ENCODE measurements at places on chromosomes 16 and 17.

- no peak for DNase-seq
Measured at GRCh38 chr17:48641541-48642058, 15.4 kb upstream of the HOXB9 start.

- no peak for DNase-seq
Measured at GRCh38 chr17:14919631-14920213, 345.4 kb downstream of the PMP22 start.

GRCh38 chr16:11263737-11264136 lies 5.4 kb downstream of the TNP2 start:
- peak; percentile 45 for DNase-seq

- no peak for DNase-seq
Measured at GRCh38 chr16:49817754-49818507, 38.0 kb downstream of the ZNF423 start.

DNA sequence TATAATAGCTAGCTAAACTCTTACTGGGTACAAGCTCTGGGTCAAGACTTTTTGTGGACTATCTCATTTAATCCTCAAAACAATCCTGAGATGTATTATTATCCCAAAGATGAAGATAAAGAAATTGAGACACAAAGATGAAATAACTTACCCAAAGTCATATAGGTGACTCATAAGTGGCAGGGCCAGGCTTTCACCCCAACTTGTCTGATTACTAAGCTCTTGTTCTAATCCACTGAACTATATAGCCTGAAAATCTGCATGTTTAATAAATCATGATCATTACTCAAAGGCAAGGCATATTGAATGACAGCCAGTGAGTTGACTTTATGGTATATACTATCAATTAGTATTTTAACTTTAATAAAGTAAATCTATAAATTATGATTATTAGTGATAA lies 77.4 kb downstream of the SKAP1 start:
- DNase-seq = no peak

GRCh38 chr16:9323170-9323569 lies 231.7 kb downstream of the HAPSTR1 start:
- DNase-seq = no peak

DNA sequence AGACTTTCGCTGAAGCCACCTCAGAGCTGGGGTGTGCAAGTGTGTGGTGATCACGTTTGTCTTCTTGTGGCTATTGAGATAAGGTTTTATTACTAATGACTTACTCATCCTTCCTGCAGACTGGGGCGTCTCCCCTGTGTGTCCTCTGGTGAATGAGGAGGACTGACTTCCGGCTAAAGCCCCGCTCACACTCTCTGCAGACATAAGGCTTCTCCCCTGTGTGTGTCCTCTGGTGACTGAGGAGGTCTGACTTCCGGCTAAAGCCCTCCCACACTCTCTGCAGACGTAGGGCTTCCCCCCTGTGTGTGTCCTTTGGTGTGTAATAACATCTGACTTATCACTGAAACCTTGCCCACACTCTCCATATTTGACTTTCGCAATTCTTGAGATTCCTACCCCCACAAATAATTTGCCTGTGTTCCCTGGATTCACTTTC lies 19.4 kb downstream of the PRDM7 start:
- DNase-seq = no peak

GRCh38 chr16:55605754-55606336 lies 39.4 kb downstream of the CAPNS2 start:
- no peak for DNase-seq

GRCh38 chr16:73050201-73051099 lies 2.5 kb upstream of the ZFHX3 start:
- DNase-seq = no peak

DNA sequence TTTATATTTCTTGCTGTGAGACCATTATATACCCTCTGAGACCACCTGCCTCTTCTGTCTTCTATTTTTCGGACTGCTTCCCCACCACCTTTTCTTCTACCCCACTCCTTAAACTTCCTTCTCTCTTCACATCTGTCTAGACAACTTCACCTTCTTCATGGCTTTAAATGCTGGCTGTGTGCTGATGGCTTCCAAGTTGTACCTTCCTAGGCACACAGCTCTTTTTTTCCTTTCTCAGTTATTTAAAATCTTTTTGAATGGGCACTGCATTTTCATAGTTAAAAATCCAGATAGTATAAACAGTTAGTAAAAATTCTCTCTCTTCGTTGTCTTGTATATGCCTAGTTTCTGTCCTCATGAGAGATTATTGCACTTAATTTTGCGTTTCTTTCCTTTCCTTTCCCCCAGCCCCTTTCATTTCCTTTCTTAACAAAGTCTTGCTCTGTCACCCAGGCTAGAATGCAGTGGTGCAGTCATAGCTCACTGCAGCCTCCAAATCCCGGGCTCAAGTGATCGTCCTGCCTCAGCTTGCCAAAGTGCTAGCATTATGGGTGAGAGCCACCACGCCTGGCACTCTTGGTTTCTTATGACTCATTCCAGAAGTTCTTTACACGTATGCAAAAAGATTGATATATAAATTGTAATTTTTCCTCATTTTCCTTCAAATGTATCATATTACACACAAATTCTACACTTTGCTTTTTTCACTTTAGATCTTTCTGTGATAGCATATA lies 114.3 kb downstream of the NPIPB5 start:
- DNase-seq = no peak

- no peak for DNase-seq
Measured at GRCh38 chr17:73137376-73137775, 27.4 kb upstream of the SSTR2 start.

- no peak for DNase-seq
Measured at GRCh38 chr17:77755410-77755963, 203.0 kb upstream of the TNRC6C start.

DNA sequence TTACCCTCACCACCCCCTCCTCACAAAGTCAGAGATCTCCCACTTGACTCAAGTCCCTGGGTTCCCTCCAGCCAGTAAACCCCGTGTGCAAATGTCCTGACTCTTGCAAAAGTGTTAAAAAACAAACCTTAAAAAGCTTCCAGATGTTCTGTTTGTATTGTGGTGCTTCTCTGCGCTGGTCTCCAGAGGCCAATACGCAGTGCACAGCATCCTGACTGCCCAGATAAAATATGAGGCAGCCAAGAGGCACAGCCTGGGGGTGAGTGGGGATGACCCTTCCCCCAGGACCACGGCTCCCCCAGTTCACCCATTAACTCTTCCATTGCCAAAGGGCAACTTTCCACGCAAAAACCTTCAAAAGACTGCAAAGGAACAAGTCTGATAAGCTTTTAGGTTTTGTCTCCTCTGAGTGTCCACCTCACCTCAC lies 291.8 kb downstream of the SOX9 start:
- no peak for DNase-seq
